ENCODE measurements at places on chromosomes 7 and 10.

DNA sequence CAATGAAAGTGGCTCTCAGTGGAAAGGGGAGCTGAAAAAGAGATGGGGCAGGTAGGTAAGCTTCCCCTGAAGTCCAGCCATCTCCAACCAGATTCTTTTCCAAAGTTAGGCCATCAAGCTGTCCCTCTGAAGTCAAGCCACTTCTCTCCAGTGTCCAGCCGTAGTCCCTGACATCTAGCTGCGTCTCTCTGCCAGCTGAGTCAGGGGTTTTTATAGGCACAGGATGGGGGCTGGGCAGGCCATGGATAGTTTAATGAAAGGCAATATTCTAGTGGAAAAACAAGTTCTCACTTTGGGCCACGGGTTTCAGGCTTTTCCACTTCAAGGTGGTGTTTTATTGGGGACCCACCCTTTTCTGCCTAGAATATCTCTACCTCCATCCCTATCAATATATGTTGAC is 36.8 kb downstream of the AVL9 start:
- DNase-seq: no peak

DNA sequence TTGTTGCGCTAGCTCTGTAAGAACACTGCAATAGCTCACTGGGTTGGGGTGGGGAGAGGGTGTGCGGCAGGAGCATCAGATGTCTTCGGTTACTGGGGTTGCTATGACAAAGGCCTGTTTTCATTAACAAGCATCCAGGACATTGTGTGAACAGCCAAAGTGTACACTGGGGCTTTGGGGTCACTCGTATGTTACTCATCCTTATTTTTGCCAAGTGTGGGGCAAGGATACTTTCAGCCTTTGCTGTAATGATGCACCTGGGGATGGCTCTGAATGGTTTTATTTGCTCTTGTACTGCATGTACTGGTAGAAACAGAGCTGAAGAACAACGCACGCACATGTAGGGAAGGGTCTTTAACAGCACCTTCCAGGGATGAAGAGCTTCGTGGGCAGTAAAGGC is 73.0 kb upstream of the AFAP1L2 start:
- no peak for DNase-seq

GRCh38 chr7:70638158-70639107 is 493.5 kb upstream of the GALNT17 start:
- DNase-seq: peak; percentile 20

GRCh38 chr7:102897856-102898531 is 14.8 kb upstream of the LRRC17 start:
- no peak for DNase-seq

DNA sequence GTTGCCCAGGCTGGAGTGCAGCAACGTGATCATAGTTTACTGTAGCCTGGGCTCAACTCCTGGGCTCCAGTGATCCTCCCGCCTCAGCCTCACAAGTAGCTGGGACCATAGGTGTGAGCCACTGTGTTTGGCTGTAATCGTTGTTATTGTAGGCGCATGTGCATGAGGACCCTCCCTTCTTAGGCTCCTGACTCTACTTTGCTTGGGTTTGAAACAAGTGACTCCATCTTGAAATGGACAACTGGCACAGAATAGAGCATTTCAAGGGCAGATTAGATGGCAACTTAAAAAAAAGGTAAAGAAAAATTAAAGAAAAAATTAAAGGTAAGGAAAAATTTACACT is 15.4 kb upstream of the GIMAP8 start:
- no peak for DNase-seq

- DNase-seq: no peak
These were observed 573 bp upstream of the IDI1 start for GRCh38 chr10:1049425-1049958.

GRCh38 chr7:70154521-70155180 is 556.4 kb downstream of the AUTS2 start:
- DNase-seq: no peak

- DNase-seq: no peak
These were observed 52.6 kb upstream of the SP8 start for GRCh38 chr7:20839196-20839735.

GRCh38 chr10:70376436-70377378 is 5.7 kb downstream of the LRRC20 start:
- DNase-seq: peak; percentile 25

- DNase-seq: no peak
These were observed 34.4 kb upstream of the SLC29A4 start for GRCh38 chr7:5248201-5248885.

DNA sequence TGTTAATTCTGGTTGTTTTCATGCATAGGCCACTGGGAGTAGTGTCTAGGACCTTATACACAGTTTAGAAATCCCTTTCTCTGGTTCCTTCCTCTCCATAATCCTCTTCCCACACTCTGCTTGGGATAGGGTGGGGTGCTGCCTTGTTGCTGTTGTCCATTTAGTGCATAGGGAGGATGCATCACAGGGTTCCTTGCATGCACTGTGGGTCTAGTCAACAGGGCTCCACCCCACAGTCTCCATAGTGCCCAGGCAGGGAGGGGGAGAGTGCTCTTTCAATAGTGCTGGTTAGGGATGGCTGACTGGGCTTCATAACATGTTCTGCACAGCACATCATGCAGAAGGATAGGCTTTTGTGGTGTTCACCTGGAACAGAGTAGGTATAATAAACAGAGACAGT is 81.1 kb downstream of the ARHGAP12 start:
- DNase-seq: no peak

- no peak for DNase-seq
These were observed 98.4 kb upstream of the FZD1 start for GRCh38 chr7:91165846-91166230.

DNA sequence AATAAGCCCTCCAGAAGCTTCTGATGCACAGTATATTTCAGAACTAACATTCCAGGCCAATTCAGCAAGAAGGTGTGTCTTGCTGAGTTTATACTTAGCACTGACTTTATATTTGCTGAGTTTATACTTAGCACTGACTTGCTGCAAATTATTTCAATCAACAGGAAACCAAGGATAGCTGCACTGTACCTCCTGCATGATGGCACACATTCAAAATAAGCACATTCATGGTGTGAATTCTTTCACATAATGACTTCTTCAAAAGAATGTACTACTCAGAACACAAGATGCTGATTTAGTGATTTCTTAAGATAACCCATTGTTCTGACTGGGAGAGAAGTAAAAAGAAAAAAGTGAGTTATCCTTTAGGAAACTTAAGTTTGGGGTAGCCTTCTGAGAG is 52.0 kb downstream of the JAZF1 start:
- peak; percentile 78 for DNase-seq

DNA sequence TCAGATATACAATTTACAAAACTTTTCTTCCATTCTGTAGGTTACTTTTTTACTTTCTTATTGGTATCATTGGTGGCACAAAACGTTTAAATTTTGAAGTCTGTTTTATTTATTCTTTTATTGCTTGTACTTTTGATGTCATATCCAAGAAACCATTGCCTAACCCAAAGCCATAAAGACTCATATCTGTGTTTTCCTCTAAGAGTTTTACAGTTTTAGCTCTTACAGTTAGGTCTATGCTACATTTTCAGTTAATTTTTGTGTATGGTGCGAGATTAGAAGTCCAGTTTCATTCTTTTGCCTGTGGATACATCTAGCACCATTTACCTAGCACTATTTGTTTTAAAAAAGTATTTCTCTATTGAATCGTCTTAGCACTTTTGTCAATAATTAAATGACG is 53.7 kb downstream of the BLNK start:
- DNase-seq: no peak

- DNase-seq: no peak
These were observed 1.1 kb upstream of the BAG3 start for GRCh38 chr10:119650062-119650461.

DNA sequence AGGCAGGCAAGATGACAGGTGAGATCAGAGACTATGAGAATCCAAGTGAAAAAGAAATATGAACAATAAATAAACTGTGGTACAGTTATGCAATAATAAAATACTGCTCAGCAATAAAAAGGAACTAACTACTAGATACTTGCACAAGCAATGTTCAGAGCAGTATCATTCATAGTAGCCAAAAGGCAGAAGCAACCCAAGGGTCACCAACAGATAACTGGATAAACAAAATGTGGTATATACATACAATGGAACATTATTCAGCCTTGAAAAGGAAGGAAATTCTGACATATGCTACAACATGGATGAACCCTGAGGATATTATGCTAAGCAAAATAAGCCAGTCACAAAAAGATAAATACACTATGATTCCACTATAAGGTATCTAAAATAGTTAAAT is 76.9 kb upstream of the KCNIP2 start:
- DNase-seq: no peak

DNA sequence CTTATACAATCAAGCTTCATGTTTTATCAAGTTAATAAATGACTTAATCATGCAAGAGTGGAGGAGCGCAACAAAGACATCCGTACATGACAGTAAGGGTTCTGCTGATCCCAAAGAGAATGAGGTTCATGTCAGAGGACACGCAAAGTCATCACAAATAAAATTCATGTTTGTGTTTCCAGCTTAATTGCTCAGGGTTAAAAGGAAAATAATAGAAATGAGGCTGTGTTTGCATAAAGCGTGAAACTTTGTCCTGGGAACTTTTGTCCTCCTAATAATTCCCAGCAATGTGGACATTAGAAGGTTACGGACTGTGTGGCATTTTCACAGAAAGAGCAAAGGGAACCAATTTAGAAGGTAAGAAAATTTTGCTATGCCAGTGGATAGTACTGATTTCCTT is 237.3 kb downstream of the INHBA start:
- DNase-seq: no peak

DNA sequence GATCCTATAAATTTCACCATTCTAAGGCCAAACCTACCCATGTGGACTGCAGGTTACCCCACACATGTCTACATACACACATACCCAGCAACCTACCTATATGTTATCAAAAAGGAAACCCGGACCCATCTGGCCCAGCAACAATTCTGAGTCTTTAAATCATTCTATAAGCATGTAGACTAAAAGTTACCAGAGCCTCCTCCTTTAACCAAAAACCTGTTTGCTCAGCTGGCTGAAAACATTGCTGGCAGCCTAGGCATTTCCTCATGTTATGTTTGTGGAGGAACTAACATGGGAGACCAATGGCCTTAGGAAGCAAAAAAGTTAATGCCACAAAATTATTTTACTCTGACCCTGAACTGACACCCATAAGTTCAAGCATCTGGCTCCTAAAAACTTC is 5.3 kb upstream of the ADCK2 start:
- peak; percentile 24 for DNase-seq

GRCh38 chr10:126459878-126460481 is 71.7 kb upstream of the ADAM12 start:
- DNase-seq: peak; percentile 94

- no peak for DNase-seq
These were observed 109.4 kb upstream of the PDCD4 start for GRCh38 chr10:110762109-110762848.

DNA sequence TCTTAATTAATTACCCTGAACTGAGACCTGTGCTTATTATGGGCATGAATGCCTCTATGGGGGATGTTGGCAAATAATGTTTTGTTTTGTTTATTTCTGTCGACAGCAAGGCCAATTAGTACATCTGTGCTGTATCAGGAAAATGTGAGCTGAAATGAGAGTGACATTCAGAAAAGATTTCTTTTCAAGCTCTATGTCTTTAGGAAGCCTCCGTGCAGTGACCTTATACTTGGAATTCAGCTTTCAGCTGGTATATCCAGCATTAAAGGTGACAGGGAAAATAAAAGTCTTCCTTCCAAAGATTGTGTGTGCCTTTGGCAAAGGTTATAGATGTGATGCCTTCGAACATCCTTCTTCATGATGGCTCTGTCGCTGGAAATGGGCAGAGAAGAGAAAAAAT is 1061.1 kb downstream of the SORCS3 start:
- no peak for DNase-seq

GRCh38 chr7:129903935-129904334 is 48.8 kb downstream of the UBE2H start:
- no peak for DNase-seq

DNA sequence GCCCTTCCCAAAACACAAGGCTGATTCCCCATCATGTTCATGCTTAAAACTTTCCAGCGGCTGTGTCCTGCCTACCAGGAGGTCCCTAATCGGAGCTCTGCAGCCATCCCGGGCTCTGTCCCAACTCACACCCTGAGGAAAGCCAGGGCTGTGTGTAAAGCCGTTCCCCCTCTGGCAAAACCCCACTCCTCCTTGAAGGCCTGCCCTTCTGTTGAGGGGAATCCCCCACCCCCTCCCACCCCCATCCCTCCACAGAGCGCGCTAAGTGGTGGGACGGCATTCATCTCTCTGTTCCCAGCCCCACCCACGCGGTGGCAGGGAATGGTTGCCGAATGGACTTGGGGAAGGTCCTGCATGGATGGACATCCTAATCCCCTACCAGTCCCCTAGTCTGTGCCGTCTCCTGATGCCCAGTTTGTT is 667 bp upstream of the TMEM120A start:
- no peak for DNase-seq

- DNase-seq: no peak
These were observed 734.7 kb downstream of the KCNMA1 start for GRCh38 chr10:76902949-76903348.

- DNase-seq: no peak
These were observed 4.3 kb downstream of the IRF5 start for GRCh38 chr7:128941946-128942526.

DNA sequence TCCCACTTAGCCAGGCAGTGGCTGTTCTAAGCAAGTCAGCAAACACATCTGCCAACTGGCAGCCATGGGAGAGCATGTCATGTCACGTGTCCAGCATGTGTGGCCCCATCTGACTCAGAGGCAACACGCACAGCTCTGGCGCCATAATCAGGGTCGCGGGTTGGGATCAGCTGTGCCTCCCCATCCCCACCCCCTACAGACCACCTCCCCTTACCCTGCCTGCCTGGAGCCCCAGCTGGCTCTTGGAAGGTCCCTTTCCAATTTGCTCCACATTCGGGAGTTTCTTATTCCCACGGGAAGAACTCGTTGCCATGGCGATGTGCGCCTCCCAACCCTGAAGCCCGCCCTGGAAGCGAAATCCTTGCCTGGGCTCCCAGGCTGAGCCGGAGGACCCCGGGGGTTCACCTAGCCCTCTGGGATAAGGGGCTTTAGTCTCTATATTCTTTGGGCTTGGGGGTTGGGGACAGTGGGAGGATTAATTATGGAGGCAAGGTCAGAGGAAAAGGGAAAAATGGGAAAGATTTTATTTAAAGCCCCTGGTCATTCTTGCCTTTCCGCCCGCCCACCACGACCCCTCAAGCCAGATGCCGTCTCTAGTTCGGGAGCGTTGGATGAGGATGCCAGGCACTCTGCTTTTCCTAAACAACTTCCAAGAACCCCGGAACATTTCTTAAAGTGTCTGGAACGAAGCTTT is 283.7 kb downstream of the ZEB1 start:
- peak; percentile 79 for DNase-seq

- peak; percentile 66 for DNase-seq
These were observed 26.5 kb upstream of the NUB1 start for GRCh38 chr7:151315038-151315655.

DNA sequence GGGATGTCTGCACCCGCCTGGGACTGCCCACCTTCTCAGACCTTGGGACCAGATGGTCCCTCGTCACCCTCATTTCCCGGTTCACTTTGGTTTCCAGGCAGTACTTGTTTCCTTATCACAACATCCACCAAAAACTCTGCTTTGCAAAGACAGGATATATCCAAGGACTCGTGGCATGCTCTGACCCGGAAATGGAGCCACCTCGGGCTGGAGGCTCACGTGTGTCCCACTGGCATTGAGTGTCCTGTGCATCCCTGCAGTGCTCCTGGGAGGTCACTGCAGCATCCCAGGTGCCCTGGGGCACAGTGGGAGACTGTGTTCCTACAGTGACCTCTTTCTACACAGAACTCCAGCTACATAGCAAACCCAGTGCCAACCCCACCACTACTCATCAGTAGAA is 611.9 kb upstream of the FOXK1 start:
- no peak for DNase-seq

All from EH (cell line).